ENCODE measurements at places on chromosomes 4 and X. TPM values are rescaled to one million over a fixed set of nuclear protein-coding genes. Genes with fewer than 3 reads are reported as not detected.

DNA sequence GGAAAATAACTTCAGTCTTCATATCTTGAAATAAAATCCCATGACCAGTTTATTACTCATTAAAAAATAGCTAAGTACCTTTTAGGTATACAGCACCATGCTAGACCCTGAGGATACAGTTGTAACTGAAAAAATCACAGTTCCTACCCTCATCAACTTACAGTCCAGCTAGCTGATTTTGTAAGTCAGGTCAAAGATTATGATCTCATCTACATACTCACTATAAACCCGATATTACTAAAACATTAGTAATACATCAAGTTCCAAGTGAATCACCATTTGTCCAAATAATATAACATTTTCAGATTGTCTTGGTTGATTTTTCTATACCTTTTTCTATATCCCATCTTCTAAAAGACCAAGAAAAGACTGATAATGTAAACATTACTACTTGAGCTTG lies 333.9 kb downstream of the INPP4B start:
- DNase-seq, result no peak
- no peak overlapping the region for H3K4me3 ChIP-seq

- no peak for DNase-seq
- no peaks in the 10 kb centered on the region for H3K27me3 ChIP-seq
- no peak overlapping the region for H3K27ac ChIP-seq
These were observed 78.1 kb upstream of the PLAC1 start for GRCh38 chrX:134736356-134736755.

GRCh38 chr4:54157606-54158005 lies 57.6 kb downstream of the GSX2 start:
- no peaks in the 10 kb centered on the region for H3K4me1 ChIP-seq
- H3K27ac ChIP-seq, result no peak overlapping the region
- H3K27me3 ChIP-seq, result no peaks in the 10 kb centered on the region
- no peaks in the 10 kb centered on the region for H3K36me3 ChIP-seq
- no peak for DNase-seq

DNA sequence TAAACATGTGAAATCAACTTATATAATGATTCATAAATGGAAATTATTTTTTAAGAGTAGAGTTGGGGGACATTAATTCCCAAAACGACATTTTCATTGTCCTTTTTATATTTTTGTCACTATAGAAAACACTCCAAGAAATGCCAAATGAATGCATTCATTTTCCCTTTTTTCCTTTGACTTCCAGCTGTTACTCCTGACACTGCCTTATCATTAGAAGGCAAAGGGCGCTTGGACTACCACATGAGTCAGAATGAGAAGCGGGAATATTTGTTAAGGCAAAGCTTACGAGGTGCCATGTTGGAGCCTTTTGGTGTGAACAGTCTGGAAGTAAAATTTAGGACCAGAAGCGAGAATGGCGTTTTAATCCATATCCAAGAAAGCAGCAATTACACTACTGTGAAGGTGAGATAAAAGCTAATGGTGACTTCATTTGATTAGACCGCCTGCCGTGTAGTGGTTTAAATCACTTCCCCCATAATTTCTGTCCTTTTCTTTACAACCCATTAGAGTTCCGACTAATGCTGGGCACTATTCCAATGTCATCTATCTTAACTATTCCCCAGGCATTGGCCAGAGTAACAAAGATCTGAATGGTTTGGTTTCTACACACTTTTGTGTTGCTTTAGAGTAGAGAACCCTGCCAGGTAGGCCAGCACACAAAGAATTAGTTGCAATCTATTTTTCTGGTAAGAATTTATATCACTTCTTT lies 166.7 kb downstream of the FAT4 start:
- no peak overlapping the region for H3K4me3 ChIP-seq
- H3K4me1 ChIP-seq, result no peaks in the 10 kb centered on the region
- peaks cover 51% of the 10 kb centered on the region for H3K36me3 ChIP-seq

DNA sequence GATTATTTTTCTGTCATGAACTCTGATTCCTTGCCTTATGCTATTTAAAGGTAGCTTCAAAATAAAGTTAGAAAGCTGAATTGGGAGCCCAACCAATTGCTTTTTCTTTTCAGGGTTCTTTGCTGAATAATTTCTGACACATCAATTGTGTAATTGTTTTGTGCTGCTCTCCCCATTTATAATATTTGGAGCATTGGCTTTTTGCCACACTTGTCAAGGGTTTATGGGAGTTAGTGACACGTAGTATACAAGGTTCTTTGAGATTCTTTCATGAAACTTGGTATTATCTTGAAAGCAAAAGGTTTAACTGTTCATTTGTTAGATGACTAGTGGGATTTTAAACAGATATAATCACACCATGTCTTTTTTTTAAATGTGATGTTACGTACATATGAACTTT lies 80.9 kb downstream of the POLA1 start:
- no peaks in the 10 kb centered on the region for H3K36me3 ChIP-seq
- no peak overlapping the region for H3K27ac ChIP-seq
- H3K4me1 ChIP-seq, result no peaks in the 10 kb centered on the region

- no peaks in the 10 kb centered on the region for H3K4me1 ChIP-seq
- no peaks in the 10 kb centered on the region for H3K27me3 ChIP-seq
- H3K4me3 ChIP-seq, result no peak overlapping the region
- H3K27ac ChIP-seq, result no peak overlapping the region
These were observed 49.5 kb upstream of the GC start for GRCh38 chr4:71833232-71833900.

DNA sequence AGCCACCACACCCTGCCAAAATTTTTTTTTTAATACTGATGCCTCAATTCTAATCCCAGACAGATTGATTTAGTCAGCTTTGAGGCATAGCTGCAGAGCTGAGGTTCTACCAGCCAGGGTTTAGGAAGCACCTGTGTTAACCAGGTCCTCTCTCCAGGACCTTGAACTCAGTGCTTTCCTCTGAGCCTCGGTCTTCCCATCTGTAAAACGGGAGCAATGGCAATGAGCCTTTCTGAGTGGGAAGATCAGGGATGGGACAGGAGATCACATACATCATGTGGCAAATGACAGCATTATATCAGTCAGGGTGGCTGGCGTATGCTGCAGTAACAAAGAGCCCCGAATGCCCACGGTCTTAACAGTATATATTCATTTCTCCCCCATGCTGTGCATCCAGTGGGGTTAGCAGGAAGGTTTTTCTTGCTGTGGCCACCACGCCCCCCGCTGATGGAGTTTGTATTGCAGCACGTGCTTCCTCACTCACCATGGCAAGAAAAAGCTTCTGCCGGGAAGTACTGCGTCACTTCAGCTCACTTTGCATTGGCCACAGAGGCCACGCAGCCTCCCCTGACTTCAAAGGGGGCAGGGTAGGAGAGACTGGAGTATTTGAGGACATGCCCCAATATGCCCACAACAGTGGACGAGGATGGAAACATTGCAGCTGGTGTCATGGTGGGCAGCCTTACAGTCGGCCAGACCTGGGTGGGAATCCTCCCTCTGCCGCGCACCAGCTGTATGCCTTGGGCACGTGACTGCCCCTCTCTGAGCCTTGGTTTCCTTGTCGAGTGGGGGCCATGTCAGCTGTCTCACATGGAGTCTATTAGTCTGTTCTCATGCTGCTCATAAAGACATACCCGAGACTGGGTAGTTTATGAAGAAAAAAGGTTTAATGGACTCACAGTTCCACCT lies 24.1 kb upstream of the MRFAP1 start:
- H3K4me3 ChIP-seq, result no peak overlapping the region
- H3K27ac ChIP-seq, result no peak overlapping the region
- DNase-seq, result no peak
- H3K36me3 ChIP-seq, result peaks cover 65% of the 10 kb centered on the region

DNA sequence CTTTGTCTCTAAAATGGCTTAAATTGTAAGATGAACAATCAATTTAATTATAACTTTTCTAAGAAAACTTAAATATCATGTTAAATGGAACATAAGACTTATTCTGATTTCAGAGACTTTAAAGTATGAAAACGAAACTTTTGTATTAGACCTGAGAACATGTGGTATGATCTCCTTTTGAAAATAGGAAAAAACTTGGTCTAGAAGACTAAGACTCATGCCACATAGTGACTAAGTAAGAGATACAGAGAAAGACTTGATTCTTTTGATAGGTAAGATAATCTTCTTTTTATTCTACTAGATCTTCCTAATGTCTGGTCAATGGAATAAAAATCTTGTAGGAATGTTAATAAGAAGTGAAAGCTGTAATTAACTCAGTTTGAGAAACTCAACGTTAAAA lies 326.3 kb upstream of the GRIA3 start:
- no peaks in the 10 kb centered on the region for H3K27me3 ChIP-seq
- DNase-seq, result no peak
- H3K4me3 ChIP-seq, result no peak overlapping the region
- no peaks in the 10 kb centered on the region for H3K36me3 ChIP-seq
- no peaks in the 10 kb centered on the region for H3K4me1 ChIP-seq

DNA sequence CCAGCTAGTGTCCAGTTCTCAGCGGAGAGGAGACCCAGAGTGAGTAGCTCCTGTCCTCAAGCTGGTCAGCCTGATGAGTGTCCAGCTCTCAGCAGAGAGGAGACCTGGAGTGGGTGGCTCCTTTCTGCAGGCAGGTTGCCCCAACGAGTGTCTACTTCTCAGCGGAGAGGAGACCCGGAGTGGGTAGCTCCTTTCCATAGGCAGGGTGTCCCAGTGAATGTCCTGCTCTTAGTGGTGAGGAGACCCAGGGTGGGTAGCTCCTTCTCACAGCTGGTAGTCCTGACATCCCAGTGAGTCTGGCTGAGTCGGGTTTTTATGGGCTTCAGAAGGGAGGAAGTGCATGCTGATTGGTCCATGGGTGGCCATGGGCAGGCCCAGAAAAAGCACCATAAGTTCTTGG lies 55.7 kb upstream of the NUDT6 start:
- DNase-seq, result no peak
- peaks cover 13% of the 10 kb centered on the region for H3K36me3 ChIP-seq
- no peaks in the 10 kb centered on the region for H3K27me3 ChIP-seq
- no peaks in the 10 kb centered on the region for H3K4me1 ChIP-seq
- H3K4me3 ChIP-seq, result no peak overlapping the region

DNA sequence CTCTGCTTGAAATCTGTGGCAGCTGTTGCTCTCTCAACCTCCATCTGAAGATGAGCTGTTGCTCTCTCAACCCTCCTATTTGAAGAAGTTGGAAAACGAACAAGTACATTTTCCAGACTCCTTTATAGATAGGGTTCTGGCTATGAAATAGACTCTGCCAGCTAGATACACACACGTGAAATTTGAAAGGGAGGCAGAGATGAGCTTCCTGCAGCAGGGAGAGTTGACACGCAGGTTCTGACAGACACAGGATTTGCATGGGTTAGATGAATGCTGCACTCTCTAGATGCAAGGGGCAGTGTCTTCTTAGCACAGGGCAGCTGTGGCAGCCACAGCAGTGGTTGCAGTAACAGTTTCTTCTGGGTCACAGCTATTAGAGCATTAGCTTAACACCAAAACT lies 8.0 kb upstream of the PYURF start:
- H3K27me3 ChIP-seq, result no peaks in the 10 kb centered on the region
- no peak overlapping the region for H3K4me3 ChIP-seq
- H3K27ac ChIP-seq, result no peak overlapping the region
- DNase-seq, result no peak
- H3K4me1 ChIP-seq, result peaks cover 6% of the 10 kb centered on the region
- H3K36me3 ChIP-seq, result no peaks in the 10 kb centered on the region

- H3K4me3 ChIP-seq, result no peak overlapping the region
- no peaks in the 10 kb centered on the region for H3K27me3 ChIP-seq
- no peaks in the 10 kb centered on the region for H3K36me3 ChIP-seq
- H3K27ac ChIP-seq, result no peak overlapping the region
These were observed 127.4 kb downstream of the GRIA3 start for GRCh38 chrX:123311486-123311885.

GRCh38 chrX:40950546-40950945 lies 134.7 kb upstream of the USP9X start:
- H3K4me3 ChIP-seq, result no peak overlapping the region
- H3K27ac ChIP-seq, result no peak overlapping the region
- DNase-seq, result no peak
- no peaks in the 10 kb centered on the region for H3K27me3 ChIP-seq

DNA sequence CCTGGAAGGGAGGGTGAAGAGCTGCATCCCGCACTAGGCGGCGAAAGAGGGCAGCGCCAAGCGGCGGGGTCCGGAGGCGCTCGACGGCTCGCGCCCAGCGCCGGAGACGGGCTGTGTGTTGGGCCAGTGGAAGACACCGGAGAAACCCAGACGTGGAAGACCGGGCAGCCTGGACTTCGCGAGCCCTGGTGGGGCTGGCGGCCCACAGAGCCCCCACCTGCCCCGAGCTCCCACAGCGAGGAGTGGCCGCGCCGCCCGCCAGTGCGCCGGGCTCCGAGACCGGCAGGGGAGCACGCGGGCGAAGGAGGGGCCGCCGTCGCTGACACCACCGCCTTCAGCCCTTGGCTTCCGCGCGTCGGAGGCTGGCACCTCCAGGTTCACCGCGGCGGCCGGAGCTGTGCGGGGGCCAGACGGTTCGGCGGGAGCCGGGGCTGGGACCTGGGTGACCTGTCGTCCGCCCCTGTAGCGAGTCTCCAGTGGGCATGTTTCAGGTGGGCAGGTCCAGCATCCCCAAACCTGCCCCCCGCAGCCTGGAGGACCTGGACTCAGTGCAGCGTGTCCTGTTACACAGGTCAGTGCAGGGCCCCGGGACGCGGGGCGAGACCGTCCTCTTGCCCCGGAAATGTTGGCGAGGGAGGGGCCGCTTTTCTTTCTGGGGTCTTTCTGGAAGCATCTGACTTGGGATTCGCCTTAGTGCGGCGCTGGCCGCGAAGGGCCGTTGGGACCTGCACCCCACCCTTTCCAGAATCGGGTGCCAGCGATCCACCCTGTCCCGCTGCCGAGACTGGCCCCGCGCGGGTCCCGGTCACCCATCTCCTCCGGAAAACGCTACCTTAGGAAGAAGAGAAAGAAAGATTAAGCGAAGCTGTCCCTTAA lies 9.6 kb upstream of the INTU start:
- no peaks in the 10 kb centered on the region for H3K36me3 ChIP-seq
- H3K4me3 ChIP-seq, result peak overlapping the region; percentile 75
- DNase-seq, result no peak
- peaks cover 3% of the 10 kb centered on the region for H3K4me1 ChIP-seq

DNA sequence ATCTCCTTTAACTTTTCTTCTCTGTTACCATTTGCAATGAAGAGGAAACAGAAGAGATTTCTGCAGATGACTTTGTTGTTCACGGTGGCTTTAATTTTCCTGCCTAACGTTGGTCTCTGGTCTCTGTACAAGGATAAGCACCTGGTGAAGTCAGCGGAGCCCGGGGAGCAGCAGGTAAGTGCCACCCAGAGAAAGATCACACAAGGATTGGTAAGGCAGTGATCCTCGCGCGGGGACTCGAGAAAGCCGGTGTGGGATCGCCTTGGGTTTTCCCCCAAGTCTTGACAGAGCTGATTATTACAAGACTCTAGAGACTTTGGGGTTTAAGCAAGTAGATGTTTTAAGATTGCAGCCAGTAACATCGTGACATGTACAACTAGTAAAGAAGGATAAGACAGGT lies 1.3 kb downstream of the GALNTL6 start:
- H3K27me3 ChIP-seq, result no peaks in the 10 kb centered on the region
- no peaks in the 10 kb centered on the region for H3K36me3 ChIP-seq
- H3K27ac ChIP-seq, result no peak overlapping the region

- H3K36me3 ChIP-seq, result no peaks in the 10 kb centered on the region
- H3K27me3 ChIP-seq, result no peaks in the 10 kb centered on the region
- no peak overlapping the region for H3K27ac ChIP-seq
- DNase-seq, result no peak
- no peak overlapping the region for H3K4me3 ChIP-seq
- H3K4me1 ChIP-seq, result no peaks in the 10 kb centered on the region
These were observed 20.8 kb downstream of the TEX13C start for GRCh38 chrX:125340490-125340889.

The ARX gene
- not detected for total RNA-seq

The DGAT2L6 gene
- total RNA-seq, result not detected

The C1QTNF7 gene
- 23.2 TPM for total RNA-seq

The DKK2 gene
- total RNA-seq, result 10.3 TPM

The NXF3 gene
- not detected for total RNA-seq

The NCAPG gene
- total RNA-seq, result not detected

The WDFY3 gene
- total RNA-seq, result 30.2 TPM

The POU4F2 gene
- total RNA-seq, result not detected

The IL13RA1 gene
- 29.6 TPM for total RNA-seq
